Coronary artery (tissue), 2 donors: ENCODE measurements at places on chromosomes 5 and 9.

- DNase-seq: no peak
These were observed 62.6 kb upstream of the C6 start for GRCh38 chr5:41275813-41276512.

GRCh38 chr5:147417135-147417813, 92.6 kb downstream of the DPYSL3 start:
- peak; percentile 90 for DNase-seq

- DNase-seq: no peak
These were observed 280.7 kb upstream of the ZNF608 start for GRCh38 chr5:125026867-125027731.

DNA sequence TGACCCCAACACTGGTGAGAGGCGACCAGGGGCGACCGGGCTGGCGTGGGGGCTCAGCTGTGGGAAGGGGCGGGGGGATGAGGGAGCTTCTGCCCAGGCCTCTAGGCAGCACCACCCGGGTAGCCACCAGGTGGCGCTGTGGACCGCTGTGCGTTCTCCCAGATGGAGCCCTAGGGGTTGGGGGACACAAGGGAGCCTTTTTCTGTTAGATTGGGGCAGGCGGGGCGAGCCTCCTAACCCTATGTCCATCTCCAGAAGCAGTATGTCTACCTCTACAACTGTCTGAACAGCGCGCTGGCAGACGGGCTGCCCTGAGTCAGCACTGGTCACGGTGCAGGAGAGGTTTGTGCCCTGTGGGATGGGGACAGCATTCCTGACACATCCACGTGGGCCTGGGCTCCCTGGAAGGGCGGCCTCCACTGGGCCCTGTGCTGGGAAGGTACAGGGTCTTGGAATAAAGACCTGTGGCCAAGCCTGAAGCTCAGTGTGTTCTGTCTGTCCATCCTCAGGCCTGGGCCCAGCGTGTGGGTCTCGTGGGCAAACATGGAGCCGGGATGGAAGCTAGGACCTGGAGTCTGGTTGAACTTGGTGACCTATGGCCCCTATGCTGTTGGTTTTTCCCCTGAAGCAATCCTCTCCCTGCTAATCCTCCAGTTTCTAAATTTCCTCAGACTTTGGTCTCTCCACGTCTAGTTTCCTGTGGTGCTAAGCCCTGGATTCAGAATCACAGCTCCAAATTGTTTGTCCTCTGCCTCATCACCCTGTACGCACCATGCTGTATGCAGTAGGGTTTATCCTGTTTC, 23.1 kb upstream of the SPTLC1 start:
- DNase-seq: no peak

GRCh38 chr5:8333977-8334376, 465.0 kb downstream of the MTRR start:
- no peak for DNase-seq
